HCT116 (cell line): ENCODE measurements at places on chromosomes 6 and 20. TPM values are rescaled to one million over a fixed set of nuclear protein-coding genes. Genes with fewer than 3 reads are reported as not detected.

Gene COL19A1
- total RNA-seq: not detected

Gene SMIM26
- 80.1 TPM for total RNA-seq

Gene SLC22A7
- not detected for total RNA-seq

Gene FNDC11
- 5.5 TPM for total RNA-seq

Gene PNRC1
- 66.8 TPM for total RNA-seq

Gene ENPP5
- total RNA-seq: 4.5 TPM

DNA sequence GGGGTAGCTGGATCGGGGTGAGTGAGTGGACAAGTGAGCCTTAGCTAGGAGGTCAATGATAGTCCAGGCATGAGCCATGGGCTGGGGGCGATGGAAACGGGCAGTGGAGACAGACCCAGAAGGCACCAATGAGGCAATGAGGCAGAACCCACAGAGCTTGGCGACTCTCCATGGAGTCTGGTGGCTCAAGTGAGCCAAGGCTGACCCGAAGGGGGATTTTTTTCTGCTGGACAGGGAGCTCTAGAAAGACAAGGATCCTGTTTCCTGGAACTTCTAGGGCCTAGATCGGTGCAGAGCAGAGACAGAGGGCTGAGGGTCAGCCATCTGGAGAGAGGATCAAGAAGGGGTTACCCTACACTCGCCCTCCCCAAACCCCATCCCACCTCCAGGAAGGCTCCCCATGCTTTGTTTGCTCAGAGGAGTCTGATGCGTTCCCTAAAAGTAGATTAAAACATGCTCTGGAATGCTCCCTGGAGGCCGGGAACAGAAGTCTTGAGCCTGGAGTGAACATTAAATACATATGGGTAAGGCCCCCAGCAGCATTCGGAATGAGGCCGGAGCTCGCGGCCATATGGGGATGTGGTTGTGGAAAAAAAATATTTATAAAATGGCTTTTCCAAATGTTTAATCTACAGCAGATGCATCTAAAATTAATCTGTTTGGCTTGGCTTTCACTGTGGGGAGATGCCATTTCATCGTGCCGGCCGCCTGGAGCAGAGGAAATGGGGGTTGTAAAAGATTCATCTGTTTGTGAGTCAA lies 237.8 kb upstream of the PMEPA1 start:
- H3K27ac ChIP-seq: no peak overlapping the region
- no peaks in the 10 kb centered on the region for H3K4me1 ChIP-seq
- H3K27me3 ChIP-seq: 0 out of 2 replicates have a peak, but pooled peaks cover 6% of the 10 kb centered on the region

DNA sequence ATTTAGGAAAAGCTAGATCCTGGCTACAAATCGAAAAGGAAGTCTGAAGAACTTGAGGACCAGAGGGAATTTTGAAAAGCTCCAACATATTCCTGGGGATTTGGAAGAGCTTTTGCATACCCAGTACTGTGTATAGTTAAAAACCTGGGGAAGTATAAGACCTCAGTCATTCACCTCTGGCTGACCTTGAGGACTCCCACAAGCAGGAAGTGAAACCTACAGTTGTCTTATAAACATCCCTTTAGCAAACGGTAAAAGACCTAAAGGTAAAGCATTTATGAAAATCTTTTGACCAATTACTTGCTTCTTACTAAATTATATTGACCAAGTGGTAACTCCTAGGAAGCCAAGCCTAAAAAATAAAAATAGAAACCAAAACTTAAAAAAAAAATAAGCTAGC lies 175.0 kb downstream of the HAO1 start:
- no peak for DNase-seq
- no peaks in the 10 kb centered on the region for H3K36me3 ChIP-seq
- no peaks in the 10 kb centered on the region for H3K4me1 ChIP-seq
- no peak overlapping the region for H3K4me3 ChIP-seq

DNA sequence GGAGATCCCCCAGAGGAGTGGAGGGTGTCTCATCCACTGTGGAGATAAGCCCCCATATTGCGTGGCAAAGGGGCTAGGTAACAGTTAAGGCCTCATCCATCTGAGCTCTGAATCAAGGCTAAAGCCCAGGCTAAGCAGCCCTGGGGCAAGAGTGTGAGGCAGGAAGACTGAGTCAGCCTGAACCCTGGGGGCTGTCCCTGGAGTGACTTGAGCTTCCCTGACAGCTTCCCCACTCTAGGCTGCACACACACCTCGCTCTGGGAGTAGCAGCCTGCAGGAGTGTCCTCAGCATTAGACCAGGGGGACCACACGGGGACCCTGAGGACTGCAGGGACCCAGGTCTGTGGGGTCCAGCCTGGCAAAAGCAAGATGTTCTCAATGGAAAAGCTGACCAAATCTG lies 27.9 kb downstream of the UBD start:
- H3K4me3 ChIP-seq: no peak overlapping the region
- DNase-seq: no peak
- H3K36me3 ChIP-seq: no peaks in the 10 kb centered on the region
- no peak overlapping the region for H3K27ac ChIP-seq
- no peaks in the 10 kb centered on the region for H3K27me3 ChIP-seq
- H3K4me1 ChIP-seq: no peaks in the 10 kb centered on the region

DNA sequence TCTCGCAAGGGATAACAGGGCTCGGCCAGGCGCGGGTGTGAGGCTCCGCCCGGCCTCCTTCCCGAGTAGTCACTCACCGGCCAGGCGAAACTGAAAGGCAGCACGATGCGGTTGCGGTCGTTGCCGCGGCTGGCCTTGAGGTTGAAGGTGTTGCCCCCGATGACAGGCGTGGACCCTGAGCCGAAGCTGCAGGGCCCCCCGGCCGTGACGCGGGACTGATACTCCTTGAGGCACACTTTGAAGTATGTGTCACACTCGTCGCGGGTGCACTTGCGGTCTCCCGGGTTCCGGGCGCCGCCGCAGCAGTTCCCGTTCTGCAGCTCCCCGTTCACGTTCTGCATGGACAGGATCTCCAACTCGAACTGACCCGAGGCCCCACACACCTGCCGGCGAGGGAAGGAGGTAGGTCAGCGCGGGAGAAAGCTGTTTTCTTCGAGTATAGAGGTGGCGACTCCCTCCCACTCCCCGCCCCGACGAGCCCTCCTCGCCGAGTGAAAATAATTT lies 1.1 kb downstream of the JAG1 start:
- no peak for DNase-seq
- H3K4me3 ChIP-seq: peak overlapping the region; percentile 75
- H3K36me3 ChIP-seq: peaks cover 4% of the 10 kb centered on the region; the same call in 1 of the 2 replicates
- no peaks in the 10 kb centered on the region for H3K27me3 ChIP-seq

DNA sequence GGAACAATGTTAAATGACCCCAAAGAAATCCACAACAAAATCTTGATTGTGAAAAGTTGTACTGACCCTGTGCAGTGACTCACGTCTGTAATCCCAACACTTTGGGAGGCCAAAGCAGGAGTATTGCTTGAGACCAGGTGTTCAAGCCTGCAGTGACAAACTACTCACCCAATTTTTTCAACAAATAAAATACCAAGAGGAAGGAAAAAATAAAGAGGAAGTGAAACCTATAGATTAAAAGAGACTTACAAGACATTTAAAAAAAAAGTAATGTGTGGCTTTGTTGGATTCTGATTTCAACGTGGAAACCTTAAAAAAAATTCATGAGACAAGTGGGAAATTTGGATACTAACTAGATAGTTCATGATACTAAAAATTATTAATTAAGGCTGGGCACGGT lies 31.9 kb downstream of the GINS1 start:
- H3K4me1 ChIP-seq: peaks cover 13% of the 10 kb centered on the region
- H3K4me3 ChIP-seq: no peak overlapping the region
- H3K27ac ChIP-seq: no peak overlapping the region
- H3K27me3 ChIP-seq: no peaks in the 10 kb centered on the region

DNA sequence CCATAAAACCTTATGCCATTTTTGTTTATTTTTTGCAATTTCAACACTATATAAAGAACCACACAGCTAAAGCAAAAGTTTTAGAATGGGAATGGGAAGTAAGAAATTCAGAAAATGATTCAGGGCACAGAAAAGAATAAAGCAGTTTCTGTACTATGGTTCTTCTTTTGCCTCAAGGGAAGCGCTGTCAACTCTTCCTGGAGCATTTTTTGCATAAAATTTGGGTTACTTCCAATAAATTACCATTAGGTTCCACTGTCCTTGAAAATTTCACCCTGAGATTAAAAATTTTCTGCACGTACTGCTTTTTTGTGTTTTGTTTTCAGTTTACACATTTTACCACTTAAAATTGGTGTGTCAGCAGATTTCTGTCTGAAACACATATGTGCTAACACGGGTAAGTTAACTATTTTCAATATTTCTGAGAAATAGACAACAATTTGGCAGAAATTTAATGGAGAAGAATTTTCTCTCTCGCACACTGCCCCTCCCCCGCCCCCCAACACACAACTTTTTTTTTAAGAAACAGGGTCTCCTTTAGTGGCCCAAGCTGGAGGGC lies 79.6 kb downstream of the ADAT2 start:
- no peak for DNase-seq
- no peaks in the 10 kb centered on the region for H3K27me3 ChIP-seq
- H3K27ac ChIP-seq: no peak overlapping the region
- no peak overlapping the region for H3K4me3 ChIP-seq
- H3K4me1 ChIP-seq: no peaks in the 10 kb centered on the region

DNA sequence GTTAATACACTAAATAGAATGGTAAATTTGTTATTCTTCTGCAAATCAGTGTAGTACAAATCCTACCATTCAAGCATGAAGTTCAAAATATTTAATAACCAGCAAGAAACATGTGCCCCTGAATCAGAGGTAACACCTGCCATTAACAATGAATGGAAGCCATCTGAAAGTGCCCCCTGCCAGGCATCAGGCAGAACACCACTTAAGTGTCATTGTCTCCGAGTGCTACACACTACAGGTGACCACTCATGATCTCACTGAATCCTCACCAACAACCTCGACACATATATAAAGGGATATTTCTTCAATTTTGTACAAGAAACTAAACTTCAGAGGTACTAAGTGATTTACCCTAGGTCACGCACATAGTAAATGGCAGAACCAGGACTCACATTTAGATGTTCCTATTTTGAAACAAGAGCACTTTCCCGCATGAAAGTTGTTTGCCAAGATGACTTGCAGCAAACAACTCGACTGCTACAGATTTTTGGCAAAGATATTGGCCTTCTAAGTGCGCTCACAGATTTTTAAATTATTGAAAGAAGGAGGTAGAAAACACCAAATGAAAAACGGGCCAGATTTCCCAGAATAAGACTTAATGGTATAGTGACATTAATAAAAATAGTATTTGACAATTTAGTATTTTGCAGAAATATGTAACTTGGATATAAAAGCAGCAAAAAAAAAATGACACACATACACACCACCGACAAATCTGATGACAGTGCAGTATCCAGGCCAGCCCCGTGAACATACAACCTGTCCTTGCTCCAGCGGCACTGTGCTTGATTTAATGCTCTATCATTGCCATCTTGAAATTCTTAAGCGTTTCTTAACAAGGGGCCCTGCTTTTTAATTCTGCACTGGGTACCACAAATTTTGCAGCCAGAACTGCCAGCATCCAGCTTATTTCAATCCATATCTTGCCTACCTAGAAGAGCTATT lies 274.5 kb downstream of the ALDH8A1 start:
- no peak for DNase-seq
- no peaks in the 10 kb centered on the region for H3K27me3 ChIP-seq
- no peaks in the 10 kb centered on the region for H3K36me3 ChIP-seq
- H3K4me3 ChIP-seq: no peak overlapping the region

DNA sequence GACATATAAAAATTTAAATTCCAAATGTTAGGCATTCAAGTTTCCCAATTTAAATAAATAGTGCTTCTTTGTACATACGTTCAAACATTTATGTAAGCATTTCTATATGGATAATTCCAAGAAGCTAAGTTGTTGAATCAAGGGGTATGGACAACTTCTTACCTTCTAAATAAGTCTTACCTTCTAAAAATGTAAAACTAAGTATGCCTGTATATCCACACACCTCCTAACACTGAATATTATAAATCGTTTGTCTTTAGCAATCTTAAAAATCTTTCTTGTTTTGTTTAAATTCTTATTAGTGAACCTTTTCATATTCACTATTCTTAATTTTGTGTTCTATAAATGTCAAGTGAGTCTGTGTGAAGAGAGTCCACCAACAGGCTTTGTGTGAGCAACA lies 2.5 kb upstream of the ZSCAN16 start:
- no peak for DNase-seq
- H3K36me3 ChIP-seq: peaks cover 16% of the 10 kb centered on the region; the same call in 1 of the 2 replicates
- peaks cover 12% of the 10 kb centered on the region; the same call in 1 of the 2 replicates for H3K4me1 ChIP-seq
- no peak overlapping the region for H3K4me3 ChIP-seq

DNA sequence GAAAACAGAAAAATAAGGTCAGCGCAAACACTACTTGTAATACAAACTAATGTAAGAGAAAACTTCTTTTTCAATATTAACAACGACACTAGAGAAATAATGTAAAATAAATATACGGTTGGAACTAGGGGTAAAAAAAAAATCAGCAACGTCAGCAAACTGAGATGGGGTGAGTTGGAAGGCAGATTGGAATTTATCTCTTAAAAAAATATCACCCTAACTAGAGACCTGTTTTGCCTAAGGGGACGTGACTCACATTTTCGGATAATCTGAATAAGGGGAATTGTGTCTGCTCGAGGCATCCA lies 705 bp upstream of the UTRN start:
- H3K27me3 ChIP-seq: no peaks in the 10 kb centered on the region
- peak overlapping the region; percentile 65 for H3K27ac ChIP-seq
- no peak for DNase-seq
- no peaks in the 10 kb centered on the region for H3K36me3 ChIP-seq
- peak overlapping the region; percentile 79 for H3K4me3 ChIP-seq
